DND-41 (cell line): ENCODE measurements at places on chromosomes 12 and 14.

- no peak for DNase-seq
These were observed 56.6 kb downstream of the PAX9 start for GRCh38 chr14:36718216-36718615.

DNA sequence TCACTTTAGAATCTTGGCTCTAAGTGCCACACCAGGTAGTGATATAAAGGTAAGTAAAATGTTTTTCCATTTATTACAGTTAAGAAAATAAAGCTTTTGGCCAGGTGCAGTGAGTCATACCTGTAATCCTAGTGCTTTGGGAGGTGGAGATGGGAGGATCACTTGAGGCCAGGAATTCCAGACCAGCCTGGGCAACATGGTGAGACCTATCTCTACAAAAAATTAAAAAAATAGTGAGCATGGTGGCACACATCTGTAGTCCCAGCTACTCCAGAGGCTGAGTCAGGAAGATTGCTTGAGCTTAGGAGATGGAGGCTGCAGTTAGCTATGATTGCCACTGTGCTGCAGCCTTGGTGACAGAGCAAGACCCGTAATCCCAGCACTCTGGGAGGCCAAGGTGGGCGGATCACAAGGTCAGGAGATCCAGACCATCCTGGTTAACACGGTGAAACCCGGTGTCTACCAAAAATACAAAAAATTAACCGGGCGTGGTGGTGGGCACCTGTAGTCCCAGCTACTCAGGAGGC is 5.0 kb downstream of the FANCM start:
- DNase-seq = no peak

DNA sequence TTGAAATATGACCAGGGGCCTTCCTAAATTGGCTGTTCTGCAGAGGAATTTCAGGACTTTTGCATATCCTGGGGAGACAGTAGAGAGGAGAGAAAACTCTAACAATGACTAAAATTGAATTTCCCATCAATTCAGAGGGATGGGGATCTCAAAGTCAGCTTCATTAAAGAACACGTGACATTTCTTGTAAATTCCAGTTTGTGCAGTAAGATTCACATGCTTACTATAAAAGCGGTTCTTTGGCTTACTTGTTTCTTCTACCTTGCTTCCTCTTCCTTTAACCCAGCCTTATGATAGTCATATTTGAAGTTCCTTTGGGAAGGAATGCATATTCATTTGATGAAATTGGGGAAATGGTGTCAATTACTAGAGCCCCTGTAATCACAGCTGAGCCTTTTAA is 143.7 kb upstream of the GZMB start:
- no peak for DNase-seq

- DNase-seq = no peak
These were observed 38.4 kb downstream of the WASHC3 start for GRCh38 chr12:102023343-102023930.

DNA sequence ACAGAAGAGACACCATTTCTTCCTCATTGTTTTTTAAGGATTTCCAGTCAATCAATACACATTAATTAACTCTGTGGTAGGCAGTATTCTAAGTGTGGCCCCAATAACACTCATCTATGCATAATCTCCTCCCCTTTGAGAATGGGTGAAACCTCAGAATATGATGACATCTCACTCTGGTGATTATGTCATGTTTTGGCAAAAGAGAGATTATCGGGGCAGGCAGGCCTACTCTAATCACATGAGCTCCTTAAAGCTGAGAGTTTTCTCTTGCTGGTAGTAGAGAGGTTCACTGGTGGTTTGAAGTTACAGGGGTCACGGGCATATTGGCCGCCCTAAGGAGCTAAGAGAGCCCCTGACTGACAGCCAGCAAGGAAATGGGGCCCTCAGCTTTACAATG is 7.1 kb upstream of the LGMN start:
- DNase-seq = no peak

GRCh38 chr12:15038137-15038536 is 65.3 kb downstream of the PDE6H start:
- no peak for DNase-seq

DNA sequence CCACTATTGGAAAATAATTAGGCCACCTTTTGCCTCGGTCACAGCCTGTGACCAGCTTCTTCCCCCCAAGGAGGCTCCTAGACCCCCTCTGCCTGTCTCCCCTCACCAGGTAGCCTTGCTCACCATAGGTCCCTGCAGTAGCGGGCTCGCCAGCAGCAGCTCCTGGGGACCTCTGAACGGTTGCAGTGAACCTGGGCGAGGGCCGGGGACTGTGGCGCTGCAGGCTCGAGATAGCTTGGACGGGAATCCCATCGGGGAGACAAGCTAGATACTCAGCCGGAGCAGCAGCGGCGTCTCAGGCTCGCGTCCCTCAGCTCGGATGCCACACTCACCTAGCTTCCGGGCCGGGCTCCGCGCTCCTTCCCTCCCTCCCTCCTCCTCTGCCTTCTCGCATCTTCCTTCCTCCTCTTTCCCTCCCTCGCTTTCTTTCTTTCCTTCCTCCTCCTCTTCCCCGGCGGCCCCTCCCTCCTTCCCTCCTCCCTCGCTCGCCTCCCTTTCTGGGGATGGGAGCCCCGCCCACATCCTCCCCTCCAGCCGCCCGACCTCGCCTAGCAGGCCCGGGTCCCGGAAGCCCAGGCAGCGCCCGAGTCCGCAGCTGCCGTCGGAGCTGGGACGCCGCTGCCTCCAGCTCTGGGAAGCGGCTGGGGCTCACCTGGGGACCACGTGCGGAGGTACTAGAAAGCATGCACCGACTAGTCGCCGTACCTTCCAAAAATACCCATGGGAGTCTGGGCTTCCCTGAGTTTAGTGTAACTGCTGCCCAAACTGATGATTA is at the start of gene BMP4:
TSS of gene BMP4 (minus strand) at position 399 of the 775 bp plus-strand sequence. CDS start 4,603 bp downstream, outside the sequence.
- no peak for DNase-seq

DNA sequence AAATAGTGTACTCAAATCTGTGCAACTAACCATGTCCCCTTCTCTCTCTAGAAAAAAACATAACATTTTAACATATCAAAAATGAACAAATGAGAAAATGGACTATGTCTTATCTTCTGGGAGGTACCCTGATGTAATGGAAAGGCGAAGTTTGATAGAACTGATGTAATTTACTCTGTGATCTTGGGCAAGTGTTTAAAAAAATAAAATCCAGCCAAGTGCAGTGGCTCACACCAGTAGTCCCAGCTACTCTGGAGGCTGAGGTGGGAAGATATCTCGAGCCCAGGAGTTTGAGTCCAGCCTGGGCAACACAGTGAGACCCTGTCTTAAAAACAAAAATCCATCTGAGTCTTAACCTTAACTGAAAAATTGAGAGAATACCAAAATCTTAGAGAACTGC is 35.8 kb upstream of the CFL2 start:
- DNase-seq = no peak

- no peak for DNase-seq
These were observed 32.3 kb upstream of the INF2 start for GRCh38 chr14:104657101-104657524.

- no peak for DNase-seq
These were observed 5.2 kb upstream of the ACADS start for GRCh38 chr12:120720234-120720986.
